ENCODE measurements at places on chromosomes 12 and 14.
A peak's percentile ranks its signal among the peaks of the same experiment; 100 is the strongest.

- peak; percentile 14 for DNase-seq
Measured at GRCh38 chr12:22333186-22333712, 1.3 kb downstream of the ST8SIA1 start.

GRCh38 chr12:106248846-106249371 is 1.1 kb upstream of the CKAP4 start:
- no peak for DNase-seq

GRCh38 chr14:57073986-57074385 is 194.7 kb downstream of the EXOC5 start:
- DNase-seq = no peak

DNA sequence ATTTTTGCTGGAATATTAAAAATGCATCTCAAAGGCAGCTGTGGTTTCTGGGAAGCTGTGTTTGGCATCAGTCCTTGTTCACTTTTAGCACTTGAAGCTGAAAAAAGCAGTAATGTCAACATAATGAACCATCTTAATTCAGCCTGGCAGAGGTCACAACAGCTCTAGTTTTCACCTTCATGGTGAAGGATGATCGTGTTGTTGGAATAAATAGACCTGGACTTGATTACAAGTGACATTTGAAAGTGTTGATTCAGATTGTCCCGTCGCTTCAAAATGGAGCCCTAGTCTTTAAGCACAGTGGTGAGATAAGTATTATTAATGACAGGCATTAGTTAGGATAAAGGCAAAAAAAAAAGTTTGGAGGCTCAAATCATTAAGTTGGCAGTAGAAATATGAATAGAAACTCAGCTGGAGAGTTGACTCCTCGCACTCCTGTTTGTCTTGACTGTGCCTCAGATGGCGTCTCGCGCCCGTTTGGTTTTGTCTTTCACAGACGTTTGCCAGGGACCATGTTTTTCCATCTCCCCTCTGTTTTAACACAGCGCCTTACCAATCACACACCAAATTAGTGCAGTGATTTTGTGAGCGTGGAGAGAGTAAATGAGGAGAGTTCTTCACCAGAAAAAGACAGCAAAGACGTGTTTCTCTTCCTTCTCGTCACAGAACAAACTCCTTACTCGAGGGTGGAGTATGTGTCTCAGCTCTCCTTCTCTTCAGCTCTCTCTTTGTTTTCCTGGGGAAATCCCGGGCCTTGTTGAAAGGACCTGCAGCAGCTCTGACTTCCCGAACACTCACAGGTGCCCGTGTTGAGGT is 53.4 kb upstream of the MMP17 start:
- DNase-seq = no peak

- no peak for DNase-seq
Measured at GRCh38 chr14:94059998-94060397, 21.0 kb downstream of the DDX24 start.

DNA sequence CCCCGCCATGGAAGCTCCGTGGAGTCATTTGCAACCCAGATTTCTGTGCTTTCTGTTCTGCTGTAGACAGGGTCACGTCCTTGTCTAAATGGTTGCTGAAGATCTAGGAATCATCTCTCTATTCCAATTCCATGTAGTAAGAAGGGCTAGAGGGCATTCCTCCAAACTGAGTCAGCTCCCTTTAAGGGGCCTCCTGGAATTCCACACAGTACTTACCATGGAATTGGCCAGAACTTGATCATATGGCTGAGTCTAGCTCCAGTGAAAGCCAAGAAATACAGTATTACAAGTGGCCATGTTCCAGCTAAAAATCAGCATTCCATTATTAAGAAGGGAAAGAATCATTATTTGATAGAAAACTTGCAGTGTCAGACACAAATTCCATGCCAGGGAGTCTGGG is 171.9 kb downstream of the PRKCH start:
- DNase-seq = no peak

DNA sequence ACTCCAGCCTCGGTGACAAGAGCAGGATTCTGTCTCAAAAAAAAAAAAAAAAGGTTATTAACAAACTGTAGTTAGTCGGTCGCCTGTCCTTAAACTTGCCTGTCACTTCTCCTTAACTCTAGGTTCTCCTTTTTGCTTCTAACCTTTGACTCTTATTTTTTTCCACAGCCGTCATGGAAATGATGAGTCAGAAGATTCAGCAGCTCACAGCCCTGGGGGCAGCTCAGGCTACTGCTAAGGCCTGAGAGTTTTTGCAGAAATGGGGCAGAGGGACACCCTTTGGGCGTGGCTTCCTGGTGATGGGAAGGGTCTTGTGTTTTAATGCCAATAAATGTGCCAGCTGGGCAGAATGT is 418 bp upstream of the MYG1 start:
- DNase-seq = no peak

- no peak for DNase-seq
Measured at GRCh38 chr12:127964717-127965116, 302.3 kb upstream of the TMEM132C start.

GRCh38 chr14:101276309-101277091 is 284.8 kb upstream of the DIO3 start:
- DNase-seq = no peak

- DNase-seq = no peak
Measured at GRCh38 chr14:35617500-35617899, 83.5 kb downstream of the INSM2 start.

- DNase-seq = no peak
Measured at GRCh38 chr12:66932126-66932525, 253.2 kb upstream of the GRIP1 start.

- DNase-seq = no peak
Measured at GRCh38 chr12:106341086-106341877, 16.3 kb upstream of the POLR3B start.

- no peak for DNase-seq
Measured at GRCh38 chr14:105012171-105012985, 8.5 kb downstream of the CDCA4 start.

DNA sequence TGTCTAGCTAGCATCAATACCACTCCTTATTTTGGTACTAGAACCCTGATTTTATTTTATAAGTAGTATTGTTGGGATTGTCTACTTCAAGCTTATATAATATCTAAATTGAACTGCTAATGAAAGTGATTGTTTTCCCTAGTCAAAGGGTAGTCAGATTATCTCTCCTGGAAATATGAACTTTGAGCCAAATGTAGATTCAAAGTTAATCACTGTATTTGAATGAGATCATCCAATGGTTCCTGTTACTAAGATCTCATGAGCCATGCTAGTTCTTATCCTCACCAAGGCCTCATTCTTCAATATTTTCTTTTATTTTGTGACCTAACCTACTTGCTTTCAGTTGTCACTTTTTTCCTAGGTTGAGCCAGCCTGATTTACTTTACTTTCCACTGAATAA is 276.7 kb downstream of the RASSF9 start:
- DNase-seq = no peak

DNA sequence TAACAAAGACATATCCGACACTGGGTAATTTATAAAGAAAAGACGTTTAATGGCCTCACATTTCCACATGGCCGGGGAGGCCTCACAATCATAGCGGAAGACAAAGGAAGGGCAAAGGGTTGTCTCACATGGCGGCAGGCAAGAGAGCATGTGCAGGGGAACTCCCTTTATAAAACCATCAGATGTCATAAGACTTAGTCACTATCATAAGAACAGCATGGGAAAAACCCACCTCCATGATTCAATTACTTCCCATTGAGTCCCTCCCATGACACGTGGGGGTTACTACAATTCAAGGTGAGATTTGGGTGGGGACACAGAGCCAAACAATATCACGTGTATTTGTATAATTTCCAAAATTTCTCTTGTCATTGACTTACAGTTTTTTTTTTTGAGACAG is 5.5 kb upstream of the LMNTD1 start:
- no peak for DNase-seq

DNA sequence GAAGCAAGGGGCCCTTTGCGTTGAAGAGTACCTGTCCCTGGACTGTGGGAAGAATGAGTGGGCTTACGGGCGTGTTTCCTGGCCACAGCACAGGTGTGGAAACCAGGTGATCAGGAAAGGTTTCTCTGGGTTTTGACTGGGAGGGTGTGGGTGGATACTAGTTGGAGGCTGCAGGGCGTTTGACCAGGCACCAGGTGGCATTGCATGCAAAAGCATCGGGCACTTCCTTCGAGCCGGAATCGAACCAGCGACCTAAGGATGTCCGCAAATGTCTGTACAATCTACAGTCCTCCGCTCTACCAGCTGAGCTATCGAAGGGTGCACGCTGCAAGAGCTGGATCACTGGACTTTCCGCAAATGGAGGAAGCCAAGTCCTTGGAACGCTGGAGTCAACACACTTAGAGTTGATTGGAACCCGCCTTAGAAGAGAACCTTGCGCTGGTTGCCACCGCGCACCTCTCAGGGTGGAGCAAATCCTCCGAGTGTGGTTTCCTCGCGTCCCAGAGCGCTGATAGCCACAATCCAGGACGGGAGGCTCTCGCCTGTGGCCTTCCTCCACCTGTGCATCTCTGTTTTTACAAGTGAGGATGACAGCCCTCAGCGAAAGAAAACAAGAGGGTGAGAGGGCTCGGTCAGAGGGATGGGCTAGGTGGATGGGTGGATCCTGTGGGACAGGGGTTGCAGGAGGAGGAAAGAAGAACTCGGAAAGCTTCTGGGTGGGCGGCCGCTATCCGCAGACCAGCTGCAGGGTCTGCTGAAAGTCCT is 21.2 kb upstream of the RNASE4 start:
- DNase-seq = peak; percentile 31

DNA sequence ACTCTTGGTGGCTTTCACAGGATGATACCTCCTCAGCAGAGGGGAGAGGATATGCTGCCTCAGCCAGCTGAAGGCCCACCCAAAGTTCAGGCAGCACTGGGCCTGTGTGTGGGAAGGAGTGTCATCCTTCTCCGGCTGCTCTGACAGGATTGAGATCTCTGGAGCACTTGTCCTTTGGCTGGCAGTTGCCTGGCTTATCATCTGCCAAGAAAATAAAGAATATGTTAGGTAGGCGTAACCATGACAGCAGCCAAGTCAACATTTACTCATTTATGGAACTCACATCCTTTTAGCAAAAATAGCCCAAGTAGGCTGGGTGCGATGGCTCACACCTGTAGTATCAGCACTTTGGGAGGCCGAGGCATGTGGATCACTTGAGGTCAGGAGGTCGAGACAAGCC is 68.5 kb downstream of the PPFIBP1 start:
- no peak for DNase-seq

GRCh38 chr12:116727891-116728290 is 10.0 kb downstream of the SPRING1 start:
- DNase-seq = no peak

DNA sequence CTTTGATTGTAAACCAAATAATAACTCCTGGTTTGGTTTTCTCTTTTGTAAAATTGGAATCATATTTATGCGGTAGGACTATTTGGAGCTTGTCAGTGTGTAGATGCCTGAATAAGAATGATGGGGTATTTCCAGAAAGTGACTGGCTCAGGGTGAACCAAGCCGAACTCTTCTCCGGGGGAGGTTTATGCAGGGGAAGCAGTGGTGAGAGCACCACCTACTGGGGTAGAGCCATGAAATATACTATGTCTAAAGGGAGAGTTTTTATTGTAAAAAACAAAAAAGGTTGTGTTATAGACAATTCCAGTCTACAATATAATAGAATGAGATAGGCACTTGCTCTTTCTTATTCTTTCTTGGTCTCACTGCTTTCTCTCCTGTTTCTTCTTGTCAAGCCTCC is 222.9 kb upstream of the SLC16A7 start:
- DNase-seq = no peak

GRCh38 chr12:68932128-68932960 is 627 bp downstream of the CPM start:
- DNase-seq = no peak

- no peak for DNase-seq
Measured at GRCh38 chr12:73769337-73769736, 768.3 kb upstream of the ATXN7L3B start.

DNA sequence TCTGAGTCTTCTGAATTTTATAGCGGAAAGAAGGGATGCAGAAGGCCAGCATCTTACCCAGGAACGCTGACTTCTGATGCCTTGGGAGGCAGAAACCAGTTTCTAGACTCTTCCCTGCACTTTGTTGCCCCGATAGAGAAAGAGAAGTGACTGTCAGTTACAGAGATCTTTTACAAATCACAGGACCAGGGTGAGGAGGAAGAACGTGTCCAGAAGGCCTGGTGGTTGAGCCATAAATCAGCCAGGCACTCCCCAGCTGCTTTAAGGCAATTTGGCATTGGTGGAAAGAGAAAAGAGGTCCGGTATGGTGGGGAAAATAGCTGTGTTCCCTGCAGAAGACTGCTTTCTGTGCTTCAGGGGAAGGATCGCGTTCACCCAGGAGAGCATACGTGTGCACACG is 88.7 kb upstream of the KCNA1 start:
- DNase-seq = peak; percentile 31

- no peak for DNase-seq
Measured at GRCh38 chr12:44647917-44648690, 228.0 kb downstream of the NELL2 start.

- DNase-seq = no peak
Measured at GRCh38 chr14:59278111-59278510, 89.6 kb downstream of the DAAM1 start.

GRCh38 chr12:666766-667308 is 3.6 kb upstream of the NINJ2 start:
- no peak for DNase-seq

- no peak for DNase-seq
Measured at GRCh38 chr12:78331753-78332152, 501.1 kb downstream of the NAV3 start.

DNA sequence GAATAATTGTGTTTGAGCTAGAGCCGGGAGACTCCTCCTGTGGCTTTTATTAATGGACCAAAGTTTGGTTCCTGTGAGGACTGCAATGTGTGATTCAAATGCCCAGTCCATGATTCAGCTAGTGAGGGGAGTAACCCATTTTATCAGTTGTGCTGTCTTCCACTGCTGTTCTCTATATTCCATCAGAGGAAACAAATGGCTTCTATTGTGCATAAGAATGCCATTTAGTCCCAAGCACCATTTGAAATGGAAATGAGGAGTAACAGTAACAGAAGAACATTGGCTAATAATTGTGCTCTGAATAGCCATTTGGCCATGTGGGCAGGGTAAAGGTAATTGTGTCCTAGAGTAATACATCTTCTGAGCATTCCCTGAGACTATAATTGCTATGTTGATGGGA is 642.7 kb downstream of the DIO2 start:
- DNase-seq = no peak

- DNase-seq = no peak
Measured at GRCh38 chr14:92770484-92770883, 22.1 kb upstream of the LGMN start.

GRCh38 chr12:94942663-94943062 is 60.8 kb downstream of the NDUFA12 start:
- DNase-seq = no peak

Measured in right kidney (tissue), 9 donors.